CD4-positive, CD25-positive, alpha-beta regulatory T cell (primary cell): ENCODE measurements at places on chromosomes 13 and 19. TPM values are rescaled to one million over a fixed set of nuclear protein-coding genes. Genes with fewer than 3 reads are reported as not detected.
A peak's percentile ranks its signal among the peaks of the same experiment; 100 is the strongest.

DNA sequence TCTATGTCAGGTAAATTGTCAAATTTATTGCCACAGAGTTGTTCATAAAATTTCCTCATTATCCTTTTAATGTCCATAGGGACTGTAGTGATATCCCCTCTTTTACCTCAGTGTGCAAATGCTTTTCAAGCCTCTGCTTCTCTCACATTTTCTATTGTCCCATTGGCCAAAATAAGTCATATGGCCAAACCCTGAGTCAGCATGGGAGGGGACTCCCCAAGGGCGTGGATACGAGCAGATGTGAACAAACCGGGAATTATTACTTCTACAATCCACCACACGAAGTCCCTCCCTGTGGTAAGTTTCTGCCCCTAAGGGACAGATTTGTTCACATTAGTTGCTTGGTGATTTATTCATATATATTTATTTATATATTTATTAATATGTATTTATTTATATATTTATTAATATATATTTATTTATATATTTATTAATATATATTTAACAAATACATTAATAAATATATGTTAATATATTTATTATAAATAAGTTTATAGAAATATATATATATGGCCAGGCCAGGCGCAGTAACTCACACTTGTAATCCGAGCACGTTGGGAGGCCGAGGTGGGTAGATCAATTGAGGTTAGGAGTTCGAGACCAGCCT lies 20.1 kb upstream of the CAMSAP3 start:
- no peak overlapping the region for H3K4me3 ChIP-seq
- H3K27ac ChIP-seq, result no peak overlapping the region
- H3K27me3 ChIP-seq, result no peaks in the 10 kb centered on the region
- no peak for DNase-seq
- H3K36me3 ChIP-seq, result no peaks in the 10 kb centered on the region

GRCh38 chr13:108220041-108220440 lies 1.8 kb downstream of the ABHD13 start:
- H3K27ac ChIP-seq, result peak overlapping the region; percentile 86
- peak overlapping the region; percentile 97 for H3K4me3 ChIP-seq
- peaks cover 60% of the 10 kb centered on the region for H3K4me1 ChIP-seq
- H3K27me3 ChIP-seq, result no peaks in the 10 kb centered on the region

GRCh38 chr19:7255119-7255518 lies 39.1 kb downstream of the INSR start:
- no peaks in the 10 kb centered on the region for H3K27me3 ChIP-seq
- H3K36me3 ChIP-seq, result no peaks in the 10 kb centered on the region
- no peaks in the 10 kb centered on the region for H3K4me1 ChIP-seq
- H3K4me3 ChIP-seq, result no peak overlapping the region

- H3K27me3 ChIP-seq, result no peaks in the 10 kb centered on the region
- H3K4me1 ChIP-seq, result peaks cover 4% of the 10 kb centered on the region
- peak; percentile 44 for DNase-seq
- no peak overlapping the region for H3K27ac ChIP-seq
- H3K4me3 ChIP-seq, result no peak overlapping the region
- H3K36me3 ChIP-seq, result no peaks in the 10 kb centered on the region
These were observed 10.1 kb downstream of the OR1I1 start for GRCh38 chr19:15091918-15092753.

GRCh38 chr13:63938851-63939250 lies 2523.2 kb upstream of the PCDH20 start:
- DNase-seq, result no peak
- no peaks in the 10 kb centered on the region for H3K36me3 ChIP-seq
- H3K4me3 ChIP-seq, result no peak overlapping the region
- no peaks in the 10 kb centered on the region for H3K27me3 ChIP-seq

Gene HSPB6
- not detected for total RNA-seq

- no peak for DNase-seq
- no peak overlapping the region for H3K27ac ChIP-seq
- no peaks in the 10 kb centered on the region for H3K4me1 ChIP-seq
- H3K36me3 ChIP-seq, result no peaks in the 10 kb centered on the region
- no peaks in the 10 kb centered on the region for H3K27me3 ChIP-seq
- H3K4me3 ChIP-seq, result no peak overlapping the region
These were observed 446.0 kb downstream of the PCDH20 start for GRCh38 chr13:60969656-60970055.

GRCh38 chr13:20182231-20182846 lies 10.4 kb downstream of the GJB2 start:
- H3K4me3 ChIP-seq, result no peak overlapping the region
- peak; percentile 32 for DNase-seq
- H3K27me3 ChIP-seq, result peaks cover 20% of the 10 kb centered on the region
- no peaks in the 10 kb centered on the region for H3K4me1 ChIP-seq

- H3K4me1 ChIP-seq, result peaks cover 28% of the 10 kb centered on the region
- no peak for DNase-seq
- H3K27me3 ChIP-seq, result no peaks in the 10 kb centered on the region
- no peaks in the 10 kb centered on the region for H3K36me3 ChIP-seq
- H3K27ac ChIP-seq, result no peak within 1 kb of the TSS
These were observed at the start of gene B3GNT3 for GRCh38 chr19:17794731-17795494. Gene B3GNT3, plus strand, starts transcription at chr19:17795138. Its CDS starts 12,670 bp downstream, at chr19:17807808.
